ENCODE measurements at places on chromosomes 11 and 22. TPM values are rescaled to one million over a fixed set of nuclear protein-coding genes. Genes with fewer than 3 reads are reported as not detected.

ELP4 gene
- 26.9 TPM for total RNA-seq

CLDN25 gene
- total RNA-seq = not detected

CRYBB2 gene
- total RNA-seq = 1.1 TPM

SAA1 gene
- total RNA-seq = 68.8 TPM

CTSF gene
- 124 TPM for total RNA-seq

GLYATL1 gene
- total RNA-seq = not detected

POU2AF3 gene
- 0.68 TPM for total RNA-seq

CD3E gene
- not detected for total RNA-seq

DNA sequence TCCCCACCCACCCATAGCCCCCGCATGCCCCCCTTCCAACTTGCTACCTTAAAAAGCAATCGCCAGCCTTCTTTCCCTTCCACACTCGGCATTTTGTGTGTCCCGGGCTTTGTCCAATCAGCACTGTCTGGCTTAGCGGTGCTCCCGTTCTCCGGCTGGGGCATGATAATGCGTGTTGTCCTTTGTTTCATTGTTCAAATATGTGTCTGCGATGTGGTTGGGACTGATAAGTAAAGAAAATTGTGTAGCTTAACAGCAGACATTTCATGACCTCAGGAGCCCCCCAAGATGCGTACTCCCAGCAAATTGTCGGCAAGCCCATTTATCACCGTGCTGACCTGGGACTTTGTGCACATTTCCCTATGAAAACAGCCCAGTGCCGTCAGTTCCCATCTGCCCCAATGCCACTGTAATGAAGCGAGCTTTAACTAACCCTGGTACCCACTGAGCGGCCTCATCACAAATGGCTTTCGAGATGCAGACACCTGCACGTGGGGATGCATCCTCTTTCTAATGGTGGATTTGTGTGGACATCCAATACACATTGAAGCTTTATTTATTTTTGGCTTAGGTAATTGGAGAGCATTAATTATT lies 167.0 kb upstream of the E2F8 start:
- DNase-seq = no peak

DNA sequence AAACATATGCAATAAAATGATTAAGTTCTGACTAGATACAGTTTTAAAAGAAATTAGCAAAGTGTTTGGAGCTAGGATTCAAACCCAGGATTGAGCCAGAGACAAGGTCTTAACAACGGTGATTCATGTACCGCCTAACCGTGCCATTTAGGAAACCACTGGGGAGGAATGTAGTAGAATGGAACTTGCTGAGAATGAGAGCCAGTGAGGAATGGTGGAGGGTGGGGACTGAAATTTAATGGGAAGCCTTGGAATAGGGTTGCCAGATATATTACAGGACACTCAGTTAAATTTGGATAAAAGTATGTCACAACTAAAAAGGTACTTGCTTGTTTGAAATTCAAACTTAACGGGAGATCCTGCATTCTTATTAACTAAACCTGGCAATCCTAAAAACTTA lies 30.4 kb upstream of the TMEM86A start:
- no peak for DNase-seq

DNA sequence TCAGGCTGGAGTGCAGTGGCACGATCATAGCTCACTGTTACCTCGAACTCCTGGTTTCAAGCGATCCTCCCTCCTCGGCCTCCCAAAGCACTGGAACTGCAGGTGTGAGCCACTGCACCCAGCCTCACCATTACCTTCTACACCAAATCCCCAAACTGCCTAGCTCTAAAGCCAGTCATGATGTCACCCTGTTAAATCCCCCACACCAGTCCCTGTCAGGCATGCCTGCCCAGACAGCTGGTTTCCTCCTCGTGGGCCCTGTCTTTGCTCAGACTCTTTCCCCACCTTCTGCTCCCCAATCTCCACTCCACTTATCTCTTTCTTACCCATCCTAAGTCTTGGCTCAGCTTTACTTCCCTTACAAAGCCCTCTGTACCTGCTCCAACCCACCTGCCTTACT lies 12.5 kb upstream of the EXPH5 start:
- no peak for DNase-seq

DNA sequence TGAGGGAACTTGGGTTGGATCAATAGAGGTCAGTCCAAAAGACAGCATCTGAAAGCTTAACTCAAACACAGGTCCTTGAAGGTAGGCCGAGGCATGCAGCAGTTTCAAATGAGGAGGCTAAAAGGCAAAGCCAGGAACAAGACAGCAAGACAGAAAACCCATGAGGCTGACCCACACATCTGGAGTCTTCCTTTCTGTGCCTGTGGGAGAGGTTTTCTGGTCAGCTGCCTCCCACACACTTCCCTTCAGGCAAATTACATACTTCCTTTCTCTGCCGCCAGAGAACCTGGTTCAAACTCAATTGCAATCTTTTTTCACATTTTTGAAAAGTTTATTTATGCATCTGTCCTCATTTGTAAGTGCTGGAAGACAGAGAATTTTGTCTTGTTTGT lies 29.8 kb upstream of the CRTAM start:
- no peak for DNase-seq

DNA sequence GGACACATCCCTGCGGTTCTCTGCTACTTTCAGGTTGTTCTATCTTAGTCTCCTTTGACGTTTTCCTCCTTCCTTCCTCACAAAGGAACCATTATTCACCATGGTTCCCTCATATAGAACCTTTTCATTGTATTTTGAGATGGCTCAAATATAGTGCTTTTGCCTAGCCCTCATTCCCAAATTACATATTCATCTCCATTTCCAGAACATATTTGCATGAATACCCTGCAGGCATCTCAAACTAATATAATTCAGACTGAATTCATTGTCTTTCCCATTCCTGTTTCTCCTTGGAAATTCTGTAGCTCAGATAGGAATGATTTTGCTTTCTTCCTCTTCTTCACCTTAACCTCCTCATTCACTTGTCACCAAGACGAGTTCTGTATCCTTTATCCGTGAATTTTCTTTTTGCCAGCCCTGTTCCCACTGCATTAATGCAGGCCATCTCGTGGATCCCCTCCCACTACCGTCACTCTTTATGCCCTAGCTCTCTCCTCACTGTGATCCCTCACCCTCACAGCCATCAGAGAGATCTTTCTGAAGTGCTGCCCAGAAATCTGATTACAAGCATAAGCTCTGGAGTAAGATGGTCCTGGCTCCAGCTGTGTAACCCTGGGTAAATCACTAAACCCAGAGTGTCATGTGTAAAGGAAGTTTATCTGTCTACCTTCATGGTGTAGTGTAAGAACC lies 23.3 kb downstream of the PIWIL4 start:
- no peak for DNase-seq

DNA sequence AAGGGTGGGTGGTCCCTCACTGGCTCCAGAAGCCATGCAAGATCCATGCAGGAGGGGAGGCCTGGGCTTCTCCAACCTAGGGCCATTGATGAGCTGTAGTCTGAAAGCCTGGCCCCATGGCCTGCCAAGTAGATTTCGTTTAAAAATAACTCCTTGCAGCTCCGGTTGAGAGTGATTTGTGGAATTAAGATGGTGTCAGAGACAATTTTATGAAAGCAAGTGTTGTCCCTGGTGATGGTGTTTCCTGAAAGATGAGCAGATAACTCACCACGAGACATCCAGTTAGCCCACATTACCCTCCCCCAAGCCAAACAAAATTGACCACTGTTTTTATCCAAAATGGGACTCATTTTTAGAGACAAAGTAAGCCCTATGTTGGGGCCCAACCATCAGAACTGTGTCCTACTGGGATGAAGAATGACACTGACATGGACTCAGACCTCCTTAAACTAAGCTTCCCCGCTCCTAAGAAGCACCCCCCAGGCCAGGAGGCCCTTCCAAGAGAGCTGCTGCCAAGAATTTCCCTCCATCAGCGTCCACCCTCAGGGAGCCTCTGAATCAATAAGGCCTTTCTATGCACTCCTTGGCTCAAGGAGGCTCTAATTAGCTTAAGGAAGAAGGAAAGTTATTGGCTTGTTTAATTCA lies 174.2 kb upstream of the NCAM1 start:
- DNase-seq = no peak

DNA sequence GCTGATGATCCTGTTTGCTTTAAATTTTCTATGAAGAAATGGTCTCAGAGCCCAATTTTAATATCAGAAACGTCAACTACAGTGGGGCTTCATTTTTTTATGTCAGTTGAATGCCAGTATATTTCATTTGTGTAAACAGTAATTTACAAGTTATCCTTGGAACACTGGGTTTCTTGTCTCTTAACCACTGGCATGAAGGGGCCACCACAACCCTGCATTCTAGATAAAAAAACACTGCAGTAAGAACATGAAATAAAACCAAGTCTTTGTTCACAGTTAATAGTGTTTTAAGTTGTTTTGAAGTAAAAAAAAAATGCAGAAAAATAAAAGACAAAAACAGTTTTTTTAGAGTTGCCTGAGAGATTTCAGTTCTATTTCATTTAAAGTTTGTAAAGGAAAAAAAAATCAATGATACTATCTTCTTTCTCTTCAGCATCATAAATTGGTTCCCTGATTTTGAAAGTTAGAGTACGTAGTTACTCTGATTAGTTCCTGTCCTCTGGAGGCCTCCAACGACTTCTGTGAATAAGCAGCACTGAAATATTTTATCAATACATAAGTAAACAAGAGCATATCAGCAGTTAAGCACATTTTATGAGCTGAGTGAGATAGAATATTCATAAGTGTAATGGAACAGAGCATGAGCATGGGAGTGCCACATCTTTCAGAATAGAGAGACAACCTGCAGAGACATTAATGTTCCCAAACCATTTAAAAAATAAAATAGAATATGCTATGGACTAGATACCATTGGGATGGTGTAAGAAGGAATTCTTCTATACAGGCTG lies 7.8 kb upstream of the DDI1 start:
- no peak for DNase-seq

DNA sequence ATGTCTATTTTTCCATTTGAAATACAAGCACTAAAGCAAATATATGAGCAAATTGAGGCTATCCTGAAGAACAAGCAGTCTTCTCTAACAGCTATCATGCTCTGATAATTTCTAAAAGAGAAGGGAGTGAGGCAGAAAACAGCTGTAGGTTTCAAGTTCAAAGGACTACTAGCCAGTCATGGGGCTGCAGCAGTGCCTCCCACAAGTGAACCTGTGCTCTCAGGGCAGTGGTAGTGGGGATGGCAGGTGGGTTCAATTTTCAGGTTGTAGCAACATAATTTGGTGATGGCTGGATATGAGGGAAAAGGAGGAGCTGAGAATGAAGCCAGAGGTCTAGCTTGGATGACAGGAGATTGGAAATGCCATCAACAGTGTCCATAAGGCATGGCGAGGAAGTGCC lies 93.5 kb upstream of the ARHGAP20 start:
- DNase-seq = no peak

DNA sequence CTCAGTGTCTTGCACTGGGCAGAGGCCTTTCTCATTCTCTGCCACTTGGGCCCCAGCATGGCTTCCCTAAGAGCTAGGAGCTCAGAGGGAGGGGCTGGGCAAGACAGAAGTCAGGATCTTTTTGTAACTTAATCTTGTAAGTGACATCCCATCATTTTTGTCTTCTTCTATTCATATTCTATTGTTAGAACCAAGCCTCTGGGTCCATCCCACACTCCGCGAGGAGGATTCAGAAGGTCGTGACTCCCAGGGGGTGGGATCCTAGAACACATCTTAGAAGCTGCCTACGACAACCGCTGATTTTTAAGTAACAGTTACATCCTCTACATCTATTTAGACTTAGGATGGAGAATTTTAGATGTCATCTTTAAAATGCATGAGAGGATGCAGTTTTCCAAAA lies 1.5 kb upstream of the IL17RA start:
- DNase-seq = no peak

DNA sequence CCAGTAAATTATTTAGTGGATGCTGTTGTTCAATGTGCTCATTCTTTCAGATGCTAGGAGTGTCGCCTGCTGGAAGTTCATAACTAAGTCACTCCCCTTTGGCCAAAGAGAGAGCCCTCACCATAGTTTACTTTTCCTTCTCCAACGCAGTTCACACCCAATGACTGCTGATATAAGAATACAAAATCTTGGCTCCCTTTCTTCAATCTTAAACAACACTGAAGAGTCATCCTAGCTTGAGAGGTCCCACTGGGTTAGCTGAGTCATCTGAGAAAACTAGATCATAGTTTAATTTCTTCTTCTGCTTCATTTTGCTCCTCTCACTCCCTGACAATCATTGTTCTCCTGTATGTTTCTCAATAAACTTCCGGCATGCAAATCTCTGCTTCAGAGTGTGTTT lies 5.4 kb upstream of the OR52L1 start:
- no peak for DNase-seq

DNA sequence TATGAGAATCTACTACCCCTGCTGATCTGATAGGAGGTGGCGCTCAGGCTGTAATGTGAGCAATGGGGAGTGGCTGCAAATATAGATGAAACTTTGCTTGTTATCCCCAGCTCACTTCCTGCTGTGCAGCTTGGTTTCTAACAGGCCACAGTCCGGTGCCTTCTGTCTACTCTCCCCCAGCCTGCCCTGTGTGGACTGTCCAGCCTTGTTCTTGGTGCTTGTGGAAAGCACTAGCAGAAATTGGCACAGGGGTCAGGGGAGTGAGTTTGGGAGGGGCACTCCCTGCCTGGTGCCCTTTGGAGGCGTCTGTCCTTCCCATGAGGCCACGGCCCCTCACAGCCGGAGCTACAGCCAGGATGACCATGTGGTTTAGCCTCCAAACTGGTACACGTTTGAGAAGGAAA lies 14.3 kb downstream of the MOV10L1 start:
- DNase-seq = no peak

GRCh38 chr22:31604137-31604705 lies 57.8 kb downstream of the PISD start:
- DNase-seq = peak; percentile 36

DNA sequence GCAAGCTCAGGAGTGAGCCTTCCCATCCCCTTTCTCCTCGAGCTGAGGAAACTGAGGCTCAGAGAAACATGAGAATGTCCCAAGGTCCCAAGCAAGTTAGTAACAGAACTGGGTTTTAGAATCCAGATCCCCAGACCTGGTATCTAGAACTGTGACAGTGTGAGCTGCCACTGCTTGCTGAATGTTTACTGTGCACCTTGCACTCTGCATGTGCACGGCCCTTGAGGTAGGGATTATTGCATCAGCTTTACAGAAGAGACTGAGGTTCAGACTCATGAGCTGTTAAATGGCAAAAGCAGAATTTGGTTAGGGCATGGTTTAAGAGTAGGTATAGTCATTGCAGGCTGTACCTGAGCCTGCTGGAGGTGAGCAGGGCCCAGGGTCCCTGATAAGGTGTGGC lies 3.8 kb upstream of the MPPED1 start:
- DNase-seq = no peak

DNA sequence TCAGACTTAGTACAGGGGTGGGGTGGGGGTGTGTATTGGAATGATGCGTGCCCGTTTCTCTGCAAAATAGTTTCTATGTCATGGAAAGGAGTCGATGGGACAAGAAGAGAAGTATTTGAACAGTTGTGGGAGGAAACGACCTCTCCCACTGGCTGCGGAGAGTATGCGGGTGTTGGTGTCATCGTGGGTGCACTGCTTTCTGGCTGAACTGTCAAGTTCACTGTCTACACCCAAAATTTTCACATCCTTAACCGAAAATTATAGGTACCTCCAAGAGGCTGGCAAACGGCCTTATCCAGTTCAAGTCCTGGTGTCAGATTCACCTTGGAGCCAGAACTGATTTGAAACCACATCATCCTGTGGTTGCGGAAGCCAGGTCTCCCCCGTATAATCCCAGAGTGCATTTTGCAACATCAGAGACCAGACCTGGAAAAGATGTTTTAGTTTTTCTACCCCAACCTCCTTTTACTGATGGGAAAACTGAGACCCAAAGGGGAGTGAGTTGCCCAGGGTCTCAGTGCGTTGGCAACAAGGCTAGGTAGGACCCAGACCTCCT lies 497 bp upstream of the SSRP1 start:
- no peak for DNase-seq
